ENCODE measurements at places on chromosomes 7 and 10.
A peak's percentile ranks its signal among the peaks of the same experiment; 100 is the strongest.

- peak; percentile 23 for DNase-seq
Measured at GRCh38 chr7:85719981-85720953, 533.4 kb upstream of the SEMA3D start.

DNA sequence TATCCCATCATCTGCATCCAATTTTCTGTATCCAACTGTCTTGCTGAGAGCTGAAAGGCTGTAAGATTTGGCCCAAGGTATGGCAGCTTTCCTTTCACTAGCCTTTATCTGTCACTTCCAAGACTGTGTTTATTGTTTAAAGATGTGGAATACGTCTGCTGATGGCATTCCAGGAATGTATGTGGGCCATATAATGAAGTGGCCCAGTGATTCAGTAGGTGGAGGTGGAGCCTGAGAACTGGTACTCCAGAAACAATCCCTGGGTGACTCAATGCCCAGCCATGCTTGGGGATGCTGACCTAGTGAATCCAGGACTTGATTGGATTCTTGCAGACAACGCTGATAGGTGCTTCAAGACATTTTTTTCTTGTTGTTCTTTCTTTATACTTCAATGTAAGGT is 13.5 kb downstream of the NEUROD6 start:
- peak; percentile 95 for DNase-seq

GRCh38 chr7:12567015-12567414 is 3.5 kb upstream of the SCIN start:
- no peak for DNase-seq

DNA sequence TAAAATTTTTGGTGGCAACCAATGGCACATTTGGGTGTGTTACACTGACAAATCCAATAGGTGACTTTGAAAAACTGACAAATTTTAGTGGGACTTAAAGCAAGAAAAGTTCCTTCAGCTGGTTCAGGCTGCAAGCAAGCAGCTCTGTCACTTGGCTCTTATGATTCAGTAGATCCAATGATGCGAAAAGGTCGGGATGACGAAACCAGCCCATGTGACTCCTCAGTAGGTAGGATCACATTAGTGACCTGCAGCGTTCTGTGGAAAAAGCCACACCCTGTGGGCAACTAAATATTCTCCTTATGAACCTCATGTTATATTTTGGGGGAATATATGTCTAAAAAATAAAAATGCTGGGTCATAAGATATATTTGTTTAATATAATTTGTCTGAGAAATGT is 13.3 kb upstream of the TSGA13 start:
- DNase-seq: no peak

GRCh38 chr10:1874533-1874932 is 137.2 kb upstream of the ADARB2 start:
- DNase-seq: no peak

DNA sequence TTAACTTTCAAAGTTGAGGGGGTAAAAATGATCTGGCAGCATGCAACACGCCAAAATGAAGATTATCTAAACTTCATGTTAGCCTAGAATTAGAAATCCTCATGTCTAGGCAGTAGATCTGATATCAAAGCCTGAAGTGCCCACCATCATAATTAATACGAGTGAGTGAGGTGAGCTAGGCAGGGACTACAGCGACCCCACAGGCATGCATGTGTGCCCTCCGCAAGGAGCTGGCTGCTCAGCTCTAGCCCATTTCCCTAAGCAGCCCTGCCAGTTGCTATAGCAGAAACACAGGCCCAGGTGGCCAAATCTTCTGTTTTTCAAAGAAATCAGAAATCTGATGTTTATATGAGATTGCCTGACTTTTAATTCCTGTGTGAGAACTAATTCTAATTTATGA is 93.1 kb upstream of the IFRD1 start:
- peak; percentile 43 for DNase-seq

DNA sequence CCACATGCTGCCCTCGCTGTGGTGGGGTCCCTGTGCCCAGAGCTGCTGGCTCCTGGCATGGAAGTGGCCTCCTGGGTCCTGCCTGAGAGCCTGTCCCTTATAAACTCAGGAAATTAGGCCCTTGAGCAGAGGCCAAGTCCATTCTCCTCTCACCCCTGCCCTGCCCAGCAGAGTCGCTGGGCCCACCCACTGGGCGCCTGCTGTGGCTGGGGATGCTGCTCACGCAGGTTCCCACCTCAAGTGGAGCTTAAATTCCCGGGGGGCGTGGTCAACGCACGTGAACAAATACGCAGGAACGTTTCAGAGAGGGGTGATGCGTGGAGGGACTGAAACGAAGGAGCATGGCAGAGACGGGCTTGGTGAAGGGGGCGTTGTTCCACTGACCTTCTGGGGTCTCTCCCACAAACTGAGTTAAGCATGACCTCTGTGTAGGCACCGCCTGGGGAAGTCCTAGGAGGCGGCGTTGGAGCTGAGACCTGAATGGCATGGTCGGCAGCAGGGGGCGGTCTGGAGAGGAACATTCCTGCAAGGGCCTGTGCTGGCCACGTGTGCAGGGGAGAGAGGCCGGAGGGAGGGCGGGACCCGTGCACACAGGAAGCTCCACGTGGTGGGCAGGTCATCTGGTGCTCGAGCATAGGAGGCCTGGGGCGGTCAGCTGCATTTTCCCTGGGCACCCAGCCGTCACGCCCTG is 27.9 kb downstream of the FAM20C start:
- DNase-seq: peak; percentile 89

DNA sequence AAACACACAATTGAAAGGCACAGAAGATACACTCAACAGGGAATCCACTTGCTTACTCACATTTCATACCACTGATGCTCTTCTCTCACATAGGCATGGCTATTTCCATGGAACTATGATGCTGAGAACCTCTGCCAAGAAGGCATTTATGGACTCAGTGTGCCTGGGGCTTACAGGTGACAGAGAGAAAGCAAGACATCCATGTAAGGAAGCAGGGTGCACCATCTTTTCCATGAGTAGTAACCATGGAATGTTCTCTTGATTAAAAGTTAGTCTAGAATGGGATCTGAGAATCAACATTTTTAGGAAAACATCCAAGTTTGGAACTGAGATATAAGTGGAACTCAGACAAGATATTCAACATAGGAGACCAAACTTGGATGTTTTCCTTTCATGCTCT is 52.5 kb upstream of the MACC1 start:
- no peak for DNase-seq

- peak; percentile 67 for DNase-seq
Measured at GRCh38 chr7:151315038-151315655, 26.5 kb upstream of the NUB1 start.

GRCh38 chr7:155276042-155276799 is 21.5 kb upstream of the INSIG1 start:
- no peak for DNase-seq

GRCh38 chr10:121838149-121838548 is 89.7 kb downstream of the ATE1 start:
- DNase-seq: no peak

DNA sequence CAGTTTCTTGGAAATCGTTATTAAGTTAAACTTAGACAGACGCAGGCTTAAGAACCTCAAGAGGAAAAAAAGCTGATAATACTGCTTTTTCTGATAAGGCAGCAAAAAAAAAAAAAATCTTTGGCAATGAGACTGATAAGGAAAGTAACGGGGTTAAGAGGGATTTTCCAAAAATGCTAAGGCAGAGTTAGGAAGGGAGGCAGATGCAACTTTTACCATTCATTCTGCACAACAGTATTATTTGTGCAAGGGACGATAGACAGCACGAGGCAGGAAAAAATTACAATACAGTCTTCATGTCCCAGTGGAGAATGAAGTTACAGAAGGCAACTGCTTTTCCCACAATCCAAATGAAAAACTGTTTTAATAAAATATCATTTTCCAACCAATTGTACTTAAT is 194.0 kb downstream of the DOCK4 start:
- DNase-seq: no peak

DNA sequence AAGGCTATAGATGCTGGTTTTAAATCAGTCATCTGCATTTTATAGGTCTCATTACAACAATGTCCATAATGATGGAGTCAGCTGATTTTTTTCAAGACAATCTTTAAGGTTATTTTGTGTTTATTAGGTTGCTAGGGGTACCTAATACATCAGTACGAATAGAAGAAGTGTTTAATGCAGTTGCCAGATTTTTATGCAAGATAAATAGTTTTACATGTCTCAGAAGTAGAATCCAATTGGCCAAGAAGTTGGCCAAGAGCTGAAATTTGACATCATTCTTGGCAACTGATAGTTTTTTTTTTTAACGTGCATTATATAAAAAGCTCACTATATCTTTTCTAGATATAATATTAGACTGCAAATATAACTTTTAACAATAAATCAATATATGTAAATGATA is 208.5 kb downstream of the TRIL start:
- no peak for DNase-seq

- peak; percentile 77 for DNase-seq
Measured at GRCh38 chr7:100154651-100155491, 3.7 kb downstream of the TRAPPC14 start.

DNA sequence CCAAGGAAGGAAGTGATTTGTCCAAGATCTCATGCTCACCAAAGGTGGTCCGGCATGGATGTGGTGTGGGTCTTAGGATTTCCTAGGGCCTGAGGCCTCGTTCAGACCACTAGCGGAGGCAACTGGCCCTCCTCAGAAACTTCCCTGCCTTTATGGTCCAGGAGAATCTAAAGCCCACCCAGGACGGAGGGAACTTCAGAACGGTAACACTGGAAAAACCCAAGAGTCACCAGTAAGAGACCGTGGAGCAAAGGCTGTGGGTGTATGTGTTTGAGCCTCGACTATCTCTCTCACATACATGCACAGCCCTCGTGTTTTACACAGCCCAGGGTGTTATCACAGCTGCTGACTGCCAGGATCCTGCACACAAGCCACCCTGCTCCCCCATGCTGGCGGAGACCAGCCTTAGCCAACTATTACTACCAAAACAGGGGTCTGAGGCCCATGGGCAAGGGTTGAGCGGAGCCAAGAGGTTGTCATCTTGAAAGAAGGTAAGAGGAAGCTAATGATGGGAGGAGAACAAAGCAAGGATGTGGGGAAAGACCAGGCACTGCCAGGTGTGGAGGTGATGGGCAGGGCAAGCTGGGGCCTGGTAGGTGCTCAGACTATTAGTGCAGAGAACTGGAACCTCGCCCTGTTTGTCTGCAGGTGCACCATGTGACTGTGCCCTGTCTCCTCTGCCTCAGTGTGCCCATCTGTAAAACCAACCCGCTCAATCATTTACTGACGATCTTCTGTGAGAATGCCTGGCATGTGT is 170.2 kb upstream of the ZMIZ1 start:
- no peak for DNase-seq

DNA sequence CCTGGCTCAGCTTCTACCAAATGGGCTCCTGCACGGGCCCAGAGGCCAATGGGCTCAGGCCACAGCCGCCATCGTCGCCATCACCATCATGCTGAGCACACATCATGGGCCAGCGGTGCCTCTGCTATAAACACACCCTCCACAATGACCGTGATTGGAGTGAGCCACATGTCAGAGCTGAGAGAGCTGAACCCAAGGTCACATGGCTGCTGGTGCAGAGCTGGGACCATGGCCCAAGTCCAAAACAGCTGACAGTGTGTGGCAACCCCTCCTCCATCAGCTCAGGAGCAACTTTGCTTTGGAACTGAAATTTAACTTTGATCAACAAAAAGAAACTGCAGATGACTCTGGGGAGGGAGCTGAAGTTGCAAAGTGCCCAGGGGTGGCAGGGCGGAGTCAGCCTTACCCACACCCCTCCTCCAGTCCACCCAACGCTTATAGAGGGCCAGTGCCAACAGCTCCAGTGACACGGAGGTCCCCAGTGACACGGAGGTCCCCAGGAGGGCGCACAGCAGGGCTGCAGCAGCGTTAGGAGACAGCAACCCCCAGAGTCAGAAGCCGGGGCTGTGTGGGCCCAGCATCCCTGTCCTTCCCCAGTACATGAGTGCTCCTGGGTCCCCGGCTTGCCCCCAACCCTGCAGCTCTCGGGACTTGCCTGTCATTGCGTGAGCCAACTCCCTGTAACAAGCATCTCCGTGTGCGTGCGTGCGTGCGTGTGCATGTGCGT is 249.6 kb downstream of the ELFN1 start:
- no peak for DNase-seq

DNA sequence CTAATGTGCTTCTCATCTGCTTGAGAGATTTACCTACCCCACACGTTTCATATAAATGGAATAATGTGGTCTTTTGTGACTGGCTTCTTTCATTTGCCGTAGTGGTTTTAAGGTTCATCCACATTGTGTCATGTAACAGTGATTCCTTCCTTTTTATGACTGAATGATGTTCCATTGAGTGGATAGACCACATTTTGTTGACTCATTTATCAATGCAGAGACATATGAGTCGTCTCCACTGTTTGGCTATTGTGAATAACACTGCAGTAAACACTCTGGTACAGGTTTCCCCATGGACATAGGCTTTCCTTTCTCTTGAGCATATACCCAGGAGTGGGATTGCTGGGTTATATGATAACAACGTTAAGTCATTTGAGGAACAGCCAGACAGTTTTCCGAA is 2.0 kb upstream of the AOC1 start:
- DNase-seq: no peak

- peak; percentile 82 for DNase-seq
Measured at GRCh38 chr7:107661081-107661864, 645 bp downstream of the SLC26A4 start.

- no peak for DNase-seq
Measured at GRCh38 chr7:22074897-22075296, 129.2 kb upstream of the CDCA7L start.

- DNase-seq: no peak
Measured at GRCh38 chr7:41817386-41817785, 114.5 kb upstream of the INHBA start.

DNA sequence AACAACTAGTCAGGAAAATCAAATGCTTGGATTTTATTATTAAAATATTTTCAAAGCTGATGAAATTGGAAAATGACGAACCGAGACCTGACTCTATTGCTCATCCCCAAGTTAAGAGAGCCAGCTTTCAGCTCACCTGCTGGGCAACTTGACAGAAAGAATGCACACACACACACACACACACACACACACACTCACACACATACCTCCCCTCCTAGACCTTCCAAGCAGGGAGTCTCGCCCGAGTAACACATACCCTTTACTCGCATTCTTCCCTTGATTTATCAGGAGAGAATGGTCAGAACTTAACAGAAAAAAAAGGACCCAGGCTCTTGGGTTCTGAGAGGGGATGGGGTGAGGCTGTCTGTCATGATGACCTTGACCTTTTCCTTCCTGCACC is 19.1 kb downstream of the GPRIN2 start:
- peak; percentile 85 for DNase-seq

DNA sequence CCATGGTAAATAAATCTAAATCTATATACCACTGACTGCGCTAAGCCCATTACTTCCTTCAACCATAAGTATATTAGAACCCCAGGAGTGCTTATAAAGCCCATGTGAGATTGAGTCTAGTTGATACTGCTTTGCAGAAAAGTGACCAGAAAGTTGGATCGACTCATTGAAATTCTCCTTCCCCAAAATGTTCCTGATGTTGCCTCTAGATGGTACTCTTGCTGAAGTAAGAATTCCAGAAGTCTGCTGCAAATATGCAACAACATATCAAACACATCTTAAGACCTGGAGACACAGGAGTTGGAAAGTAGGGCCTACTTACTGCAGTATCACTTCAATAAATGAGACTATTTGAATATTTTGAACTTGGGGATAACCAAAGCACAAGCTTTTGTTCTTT is 550.8 kb downstream of the IPMK start:
- DNase-seq: peak; percentile 61

- peak; percentile 29 for DNase-seq
Measured at GRCh38 chr7:5780801-5781496, 514 bp downstream of the RNF216 start.

GRCh38 chr10:133276435-133277201 is at the start of gene ADAM8:
Gene ADAM8, minus strand, starts transcription at chr10:133276868. Its CDS starts 51 bp downstream, at chr10:133276817.
- peak; percentile 69 for DNase-seq

Data from mesendoderm (in vitro differentiated cells).